Activated CD8-positive, alpha-beta memory T cell treated with anti-CD3 and anti-CD28 coated beads for 1 hour (primary cell): ENCODE measurements at places on chromosomes 13 and 19.

DNA sequence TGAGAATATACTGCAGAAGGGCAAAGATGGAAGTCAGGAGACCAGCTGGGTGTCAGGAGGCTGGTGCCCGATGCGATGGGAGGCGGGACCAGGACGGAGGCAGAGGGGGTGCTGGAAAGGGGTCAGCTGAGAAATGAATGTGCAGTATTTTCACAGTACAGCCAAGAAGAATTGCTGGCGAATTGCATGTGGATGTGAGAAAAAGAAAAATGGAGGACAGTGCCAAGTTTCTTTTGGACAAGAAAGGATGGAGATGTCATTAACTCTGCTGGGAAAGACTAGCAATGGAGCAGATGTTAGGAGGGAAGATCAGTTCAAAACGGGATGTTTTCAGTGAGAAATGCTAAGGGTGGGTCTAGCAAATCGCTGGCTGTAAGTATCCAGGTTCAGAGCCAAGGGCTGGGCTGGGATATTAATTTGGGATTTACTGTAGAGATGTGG lies 7.0 kb downstream of the CRYL1 start:
- no peak for DNase-seq

GRCh38 chr13:77919246-77919920 lies 752 bp upstream of the EDNRB start:
- no peak for DNase-seq

DNA sequence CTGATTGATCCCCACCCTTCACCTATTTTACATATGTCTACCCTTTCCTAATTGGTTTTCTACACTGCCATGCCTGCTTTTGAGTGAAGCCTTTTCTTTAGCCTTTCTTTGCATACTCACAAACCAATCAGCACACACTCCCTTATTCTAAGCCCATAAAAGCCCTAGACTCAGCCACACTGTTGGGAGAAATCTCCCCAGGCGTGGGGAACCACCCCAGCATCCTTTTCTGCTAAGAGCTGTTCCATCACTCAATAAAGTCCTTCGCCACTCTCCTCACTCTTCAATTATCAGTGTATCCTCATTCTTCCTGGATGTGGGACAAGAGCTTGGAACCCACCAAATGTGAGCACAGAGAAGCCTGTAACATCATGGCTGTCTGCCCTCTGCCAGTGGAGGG lies 343.6 kb downstream of the SLITRK1 start:
- no peak for DNase-seq

DNA sequence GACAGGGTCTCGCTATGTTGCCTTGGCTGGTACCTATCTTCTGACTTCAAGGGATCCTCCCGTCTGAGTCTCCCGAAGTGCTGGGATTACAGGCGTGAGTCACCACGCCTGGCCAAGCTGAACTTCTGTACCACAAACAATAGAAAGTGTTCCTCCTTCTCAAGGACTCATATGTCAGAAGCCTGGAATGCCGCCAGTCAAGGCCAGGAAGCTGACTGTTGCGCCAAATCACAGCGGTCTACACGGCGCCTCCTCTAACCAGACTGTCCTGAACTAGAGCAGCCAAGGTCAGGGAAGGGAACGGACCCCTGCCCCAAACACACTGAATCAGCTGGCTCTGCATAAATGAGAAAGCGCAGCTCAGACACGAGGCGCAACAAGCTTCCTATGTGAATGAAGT lies 14.6 kb downstream of the RAB20 start:
- DNase-seq = no peak

- DNase-seq = no peak
Measured at GRCh38 chr13:98664047-98664446, 87.1 kb upstream of the STK24 start.

DNA sequence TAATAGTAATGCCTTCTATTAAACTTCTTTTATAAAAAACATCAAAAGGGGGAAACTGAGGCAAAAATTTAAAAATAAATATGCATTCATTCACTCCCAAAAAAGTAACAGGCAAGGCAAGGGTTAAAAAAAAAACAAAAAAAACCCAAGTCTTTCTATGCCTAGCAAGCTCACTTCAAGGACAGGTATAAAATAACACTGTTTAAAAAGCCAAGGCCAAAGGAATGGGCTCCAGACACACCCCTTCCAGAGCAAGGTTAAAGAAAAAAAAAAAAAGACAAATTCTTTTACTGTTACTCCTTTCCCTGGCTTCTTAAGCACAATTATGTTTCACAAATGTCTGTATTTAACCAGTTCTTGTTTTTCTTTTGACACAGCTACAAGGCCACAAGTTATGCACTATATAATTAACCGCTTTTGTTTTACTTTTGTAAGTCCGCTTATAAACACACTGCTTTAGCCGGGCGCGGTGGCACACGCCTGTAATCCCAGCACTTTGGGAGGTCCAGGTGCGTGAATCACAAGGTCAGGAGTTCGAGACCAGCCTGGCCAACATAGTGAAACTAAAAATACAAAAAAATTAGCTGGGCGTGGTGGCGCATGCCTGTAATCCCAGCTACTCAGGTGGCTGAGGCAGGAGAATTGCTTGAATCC lies 3.6 kb downstream of the SIGLEC11 start:
- DNase-seq = no peak

- no peak for DNase-seq
Measured at GRCh38 chr13:114005206-114005724, 31.4 kb upstream of the C13orf46 start.

- DNase-seq = no peak
Measured at GRCh38 chr19:42247640-42248199, 5.3 kb upstream of the GSK3A start.

- DNase-seq = no peak
Measured at GRCh38 chr19:40797963-40798682, 868 bp upstream of the EGLN2 start.

DNA sequence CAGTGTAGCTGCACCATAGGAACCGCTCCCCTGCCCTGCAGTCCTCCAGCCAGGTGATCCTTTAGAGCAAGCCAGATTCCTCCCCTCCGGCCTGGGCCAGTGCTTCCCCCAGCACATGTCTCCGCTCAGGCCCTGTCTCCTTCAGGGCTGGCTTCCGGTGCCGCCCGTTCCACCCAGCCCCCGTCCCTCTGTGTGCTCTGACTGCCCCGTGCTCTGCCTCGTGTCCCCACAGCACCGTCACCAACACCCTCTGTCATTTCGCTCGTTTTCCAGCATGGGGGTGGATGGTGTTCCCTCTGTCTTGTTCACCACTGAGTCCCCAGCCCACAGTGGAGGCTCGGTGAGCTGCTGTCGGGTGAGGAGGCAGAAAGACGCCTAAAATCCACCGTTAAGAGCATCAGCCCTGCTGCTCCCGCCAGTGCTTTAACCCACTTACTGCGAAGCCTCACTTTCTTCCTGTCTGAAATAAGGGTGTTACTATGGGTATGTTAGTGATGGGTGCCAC lies 54.5 kb downstream of the TSSK6 start:
- no peak for DNase-seq

- no peak for DNase-seq
Measured at GRCh38 chr13:73351730-73352129, 292.9 kb downstream of the KLF5 start.

DNA sequence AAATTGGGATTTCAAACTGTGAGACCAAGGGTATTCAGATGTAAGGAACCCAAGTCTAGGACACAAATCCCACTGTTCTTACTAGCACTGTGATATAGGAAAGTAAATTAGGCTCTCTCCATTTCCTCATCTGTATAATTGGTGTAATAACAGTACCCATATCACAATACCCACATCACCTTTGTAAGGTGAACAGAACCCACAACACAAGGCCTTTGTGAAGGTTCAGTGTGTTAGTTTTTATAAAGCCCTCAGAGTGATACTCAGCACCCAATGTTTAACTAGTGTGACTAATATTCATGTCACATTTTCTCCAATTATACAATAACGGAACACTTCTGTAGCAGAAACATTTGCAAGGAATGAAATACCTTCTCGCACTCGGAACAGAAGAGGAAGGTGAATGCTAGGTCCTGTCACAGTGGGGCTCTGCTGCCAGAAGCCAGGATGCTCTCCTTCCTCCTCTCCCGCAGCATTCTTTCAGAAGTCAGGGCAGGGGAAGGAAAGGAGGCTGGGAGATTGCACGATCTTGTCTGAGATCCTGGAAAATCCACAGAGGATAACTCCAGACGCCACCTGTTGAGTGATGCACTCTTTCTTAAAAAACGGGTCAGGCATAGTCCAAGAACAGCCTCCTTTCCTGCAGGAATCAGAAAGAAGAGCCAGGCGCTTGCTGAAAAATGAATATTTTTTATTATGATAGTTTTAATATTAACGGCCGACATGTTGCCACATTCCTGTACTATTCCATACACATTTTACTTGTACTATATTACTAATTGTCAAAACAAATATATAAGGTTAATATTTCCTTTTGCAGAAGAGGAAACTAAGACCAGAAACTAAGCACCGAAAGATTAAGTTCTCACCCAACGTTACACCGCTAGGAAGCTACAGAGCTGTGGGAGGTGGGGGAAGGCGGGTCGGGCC lies 762 bp downstream of the ZNF45 start:
- DNase-seq = no peak

DNA sequence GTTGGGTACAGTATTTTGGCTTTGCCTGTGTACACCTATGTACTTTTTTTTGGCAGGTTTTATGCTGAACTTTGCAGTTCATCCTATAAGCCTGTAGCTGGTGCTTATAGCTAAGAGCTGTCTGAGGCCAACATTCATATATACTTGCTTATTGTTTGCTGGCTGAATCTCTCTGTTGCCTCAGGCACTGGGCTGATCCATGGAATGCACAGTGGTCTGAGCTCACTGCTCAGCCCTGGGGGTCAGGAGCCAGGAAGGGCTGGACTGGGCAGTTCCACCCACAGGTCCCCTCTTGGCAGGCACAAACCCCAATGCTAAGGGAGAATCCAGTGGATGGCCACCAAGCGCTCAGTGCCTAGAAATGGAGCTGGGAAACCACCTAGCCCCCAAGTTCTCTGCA lies 308.7 kb downstream of the MYO16 start:
- no peak for DNase-seq

- no peak for DNase-seq
Measured at GRCh38 chr13:110374431-110375370, 67.6 kb downstream of the COL4A2 start.

DNA sequence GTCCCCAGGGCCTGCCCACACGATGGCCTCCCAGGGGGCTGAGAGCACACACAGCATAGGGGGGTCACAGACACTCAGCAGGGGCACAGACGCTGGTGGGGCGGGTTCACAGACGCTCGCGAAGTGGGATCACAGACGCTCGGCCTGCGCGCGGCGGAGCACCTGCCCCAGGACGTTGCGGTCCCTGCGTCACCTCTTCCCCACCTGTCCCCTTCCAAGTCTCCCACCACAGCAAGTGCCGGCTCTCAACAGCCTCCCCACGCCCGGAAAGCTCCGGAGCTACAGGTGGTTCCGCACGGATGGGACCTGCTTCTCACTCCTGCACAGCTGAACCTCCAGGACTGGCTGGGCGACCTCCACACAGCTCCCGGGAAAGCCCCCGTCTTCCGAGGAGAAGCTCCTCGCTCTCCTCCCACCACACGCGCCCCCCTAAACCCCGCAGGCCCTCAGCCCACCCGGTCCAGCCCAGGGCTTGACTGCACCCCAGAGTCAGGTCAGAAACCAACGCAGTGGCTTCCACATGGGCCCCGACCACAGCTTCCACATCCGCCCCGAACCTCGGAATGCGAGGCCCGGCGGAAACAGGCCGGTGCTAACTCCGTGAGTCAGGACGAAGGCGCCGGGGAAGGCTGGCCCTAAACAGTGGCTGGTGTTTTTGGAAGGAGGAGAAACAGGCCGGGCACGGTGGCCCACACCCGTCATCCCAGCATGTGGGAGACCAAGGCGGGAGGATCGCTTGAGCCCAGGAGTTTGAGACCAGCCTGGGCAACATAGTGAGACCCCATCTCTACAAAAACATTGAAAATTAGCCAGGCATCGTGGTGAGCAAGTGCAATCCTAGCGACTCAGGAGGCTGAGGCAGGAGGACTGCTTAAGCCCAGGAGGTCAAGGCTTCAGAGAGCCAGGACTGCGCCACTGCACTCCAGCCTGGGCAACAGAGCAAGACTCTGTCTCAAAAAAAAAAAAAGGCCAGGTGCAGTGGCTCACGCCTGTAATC lies 16.5 kb downstream of the BTBD2 start:
- no peak for DNase-seq

DNA sequence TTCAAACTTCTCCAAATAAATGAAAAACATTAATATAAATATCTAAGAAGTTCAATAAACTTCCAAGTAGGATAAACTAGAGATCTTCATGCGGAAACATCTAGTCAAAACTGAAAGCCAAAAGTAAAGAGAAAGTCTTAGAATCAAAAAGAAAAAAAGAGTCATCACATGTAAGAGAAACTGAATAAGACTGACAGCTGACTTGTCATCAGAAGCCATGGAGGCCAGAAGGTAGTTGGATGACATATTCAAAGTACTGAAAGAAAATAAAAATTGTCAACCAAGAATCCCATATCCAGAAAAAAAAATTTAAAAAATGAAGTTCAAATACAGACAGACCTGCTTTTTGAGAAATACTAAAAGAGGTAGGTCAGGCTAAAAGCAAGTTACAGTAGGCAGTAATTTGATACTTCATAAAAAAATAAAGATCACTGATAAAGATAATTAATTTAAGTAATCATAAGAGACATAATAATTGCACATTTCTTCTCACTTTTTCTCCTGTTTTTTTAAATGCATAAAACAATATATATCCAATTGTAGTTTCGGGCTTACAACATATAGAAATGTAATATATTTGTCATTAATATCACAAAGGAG lies 327.6 kb upstream of the PCDH9 start:
- DNase-seq = no peak

- no peak for DNase-seq
Measured at GRCh38 chr19:29389495-29389894, 136.3 kb upstream of the VSTM2B start.

- DNase-seq = no peak
Measured at GRCh38 chr13:25046985-25047511, 48.9 kb upstream of the PABPC3 start.

- DNase-seq = no peak
Measured at GRCh38 chr19:40147693-40148347, 43.4 kb upstream of the MAP3K10 start.

GRCh38 chr13:95579303-95579702 lies 26.8 kb downstream of the CLDN10 start:
- DNase-seq = no peak

GRCh38 chr13:40580566-40581276 lies 85.7 kb downstream of the FOXO1 start:
- DNase-seq = no peak

DNA sequence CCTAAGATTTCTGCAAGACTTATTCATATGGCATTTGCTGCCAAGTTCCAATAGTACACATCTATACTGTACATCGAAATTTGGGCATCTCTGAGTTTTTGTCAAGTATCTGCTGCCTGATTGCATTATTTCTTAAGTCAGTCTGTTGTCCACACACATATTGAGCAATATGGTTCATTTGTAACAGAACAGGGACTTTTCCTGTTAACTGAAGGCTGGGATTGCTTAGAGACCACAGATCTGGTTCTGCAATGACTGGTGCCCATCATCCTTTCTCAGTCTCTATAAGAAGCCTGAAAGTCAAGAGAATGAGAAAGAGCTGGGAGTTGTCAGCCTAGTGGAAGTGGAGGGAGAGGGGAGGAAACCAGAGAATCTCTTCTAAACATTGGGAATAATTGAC lies 22.5 kb upstream of the MYCBP2 start:
- no peak for DNase-seq
